ENCODE measurements at places on chromosomes 5 and 9.
A peak's percentile ranks its signal among the peaks of the same experiment; 100 is the strongest.

GRCh38 chr9:96121136-96121535 is 180.8 kb downstream of the HSD17B3 start:
- DNase-seq: no peak

GRCh38 chr9:134670042-134670525 is 28.5 kb downstream of the COL5A1 start:
- no peak for DNase-seq

GRCh38 chr5:178586396-178586795 is 3.8 kb downstream of the COL23A1 start:
- DNase-seq: no peak

- peak; percentile 57 for DNase-seq
These were observed 8.7 kb upstream of the NDUFB6 start for GRCh38 chr9:32581512-32582143.

DNA sequence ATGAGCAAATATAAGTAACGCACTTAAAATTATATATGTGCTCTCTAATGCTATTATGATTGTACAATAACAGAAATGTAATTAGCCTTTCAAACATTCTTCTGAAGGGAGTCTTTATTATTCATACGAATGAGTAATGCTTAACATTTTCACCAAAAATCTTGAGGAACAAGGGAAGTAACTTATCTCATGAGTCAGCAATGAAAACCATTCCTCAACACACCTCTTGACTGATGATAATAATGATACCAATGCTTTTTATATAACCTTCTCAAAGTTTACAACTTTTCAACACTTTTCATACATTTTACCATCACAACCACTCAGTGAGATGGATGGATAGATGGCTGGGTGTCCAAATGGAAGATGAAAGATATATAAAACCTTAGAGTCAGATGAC is 369.3 kb downstream of the BNC2 start:
- DNase-seq: no peak

Data from activated CD8-positive, alpha-beta T cell treated with anti-CD3 and anti-CD28 coated beads for 36 hours (primary cell).